ENCODE measurements at places on chromosomes 6 and 20. TPM values are rescaled to one million over a fixed set of nuclear protein-coding genes. Genes with fewer than 3 reads are reported as not detected.

Gene HDGFL1
- not detected for total RNA-seq

DNA sequence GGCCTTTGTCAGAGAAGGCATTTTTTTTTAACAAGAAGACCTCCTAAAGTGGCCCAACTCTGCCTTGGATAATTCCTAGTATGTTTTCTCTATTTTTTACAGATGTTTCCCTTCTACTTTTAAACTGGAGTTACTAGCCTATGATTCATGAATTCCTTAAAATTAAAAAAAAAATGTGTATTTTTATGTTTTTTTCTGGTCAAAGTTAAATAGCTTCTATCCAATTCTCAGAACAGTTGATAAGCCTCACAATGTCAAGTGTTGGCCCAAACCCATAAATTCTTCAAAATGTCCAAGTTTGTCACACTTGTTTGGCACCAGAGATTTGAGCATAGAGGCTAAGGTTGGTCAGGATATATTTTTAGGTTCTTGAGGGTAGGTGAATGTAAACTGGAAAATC lies 64.0 kb downstream of the JAG1 start:
- peaks cover 2% of the 10 kb centered on the region for H3K36me3 ChIP-seq
- peaks cover 56% of the 10 kb centered on the region for H3K4me1 ChIP-seq
- H3K4me3 ChIP-seq = no peak overlapping the region
- peak overlapping the region; percentile 94 for H3K27ac ChIP-seq

DNA sequence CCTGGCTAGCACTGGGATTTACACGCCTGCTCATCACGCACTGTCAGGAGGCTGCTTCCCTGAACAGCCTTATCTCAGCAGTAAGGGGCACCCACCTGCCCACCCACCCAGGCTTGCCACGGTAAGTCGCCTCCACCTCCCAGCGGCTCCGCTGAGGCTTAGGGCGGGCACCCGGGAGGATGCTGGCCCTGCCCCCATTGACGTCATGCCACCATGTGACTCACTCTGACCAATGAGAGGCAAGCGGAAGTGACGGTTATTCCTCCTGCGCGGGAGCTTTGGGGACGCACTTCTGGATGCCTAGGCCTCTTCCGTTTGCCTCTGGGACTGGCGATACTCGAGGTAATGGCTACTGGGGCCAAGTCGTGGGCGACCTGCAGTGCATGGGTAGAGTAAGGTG lies 256.8 kb downstream of the QKI start:
- no peak overlapping the region for H3K27ac ChIP-seq
- no peaks in the 10 kb centered on the region for H3K4me1 ChIP-seq
- no peaks in the 10 kb centered on the region for H3K27me3 ChIP-seq
- no peaks in the 10 kb centered on the region for H3K36me3 ChIP-seq

DNA sequence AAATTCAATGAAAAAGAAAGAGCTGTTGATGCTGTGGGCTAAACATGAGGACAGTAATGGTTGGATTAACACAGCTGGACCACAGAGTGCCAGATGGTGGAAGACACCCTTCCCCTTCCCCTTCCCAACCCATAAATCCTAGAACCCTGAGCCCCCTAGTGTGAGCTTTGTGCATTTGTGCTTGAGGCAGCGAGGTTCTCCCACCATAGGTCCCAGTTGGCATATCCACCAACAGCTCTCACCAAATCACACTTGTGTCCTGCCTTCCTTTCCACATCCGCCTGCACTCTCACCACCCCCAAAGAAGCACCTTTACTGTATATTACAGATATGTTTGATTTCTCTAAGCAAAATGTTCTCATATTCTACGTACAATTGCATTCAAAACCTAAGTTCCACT lies 32.8 kb upstream of the HBS1L start:
- DNase-seq = no peak
- peaks cover 43% of the 10 kb centered on the region for H3K27me3 ChIP-seq
- H3K27ac ChIP-seq = no peak overlapping the region

DNA sequence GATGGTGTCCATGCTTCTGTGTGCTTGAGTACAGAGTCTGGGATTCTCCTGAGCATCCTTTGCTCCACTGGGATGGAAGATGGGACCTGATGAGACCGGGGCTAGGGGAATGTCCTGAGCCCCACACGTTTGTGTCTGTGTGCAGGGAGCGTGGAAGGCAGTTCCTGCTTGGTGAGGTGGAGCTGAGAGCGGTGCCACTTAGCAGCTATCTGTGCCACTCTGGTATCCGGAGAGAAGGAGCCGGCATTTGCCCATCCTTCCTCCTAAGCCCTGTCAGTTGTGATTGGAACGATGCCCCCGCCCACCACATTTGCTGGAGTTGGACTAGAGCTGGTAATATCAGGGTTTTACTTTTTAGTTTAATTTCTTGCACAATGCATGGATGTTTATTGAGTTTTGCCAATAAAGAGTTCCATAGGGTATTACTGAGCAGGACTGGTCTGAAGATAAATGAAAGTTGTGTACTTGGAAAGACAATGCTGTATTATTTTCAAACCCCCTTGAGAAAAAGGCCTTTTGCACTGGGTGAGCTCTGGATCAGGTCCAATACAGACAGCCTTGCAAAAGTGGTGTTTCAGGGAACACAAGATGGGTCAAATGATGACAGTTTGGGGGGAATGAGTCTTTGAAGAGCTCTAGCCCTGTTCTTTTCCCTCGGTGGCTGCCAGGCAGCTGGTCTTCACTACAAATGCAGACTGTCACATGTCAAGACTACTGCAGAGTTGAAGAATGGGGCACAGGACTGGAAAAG lies 130.8 kb downstream of the SYCP2 start:
- H3K4me1 ChIP-seq = no peaks in the 10 kb centered on the region
- no peaks in the 10 kb centered on the region for H3K36me3 ChIP-seq
- H3K4me3 ChIP-seq = no peak overlapping the region
- H3K27ac ChIP-seq = no peak overlapping the region
- DNase-seq = peak; percentile 71

Gene MYH7B
- 0.86 TPM for total RNA-seq

Data from osteocyte (in vitro differentiated cells).